ENCODE measurements at places on chromosomes 2 and 18.

DNA sequence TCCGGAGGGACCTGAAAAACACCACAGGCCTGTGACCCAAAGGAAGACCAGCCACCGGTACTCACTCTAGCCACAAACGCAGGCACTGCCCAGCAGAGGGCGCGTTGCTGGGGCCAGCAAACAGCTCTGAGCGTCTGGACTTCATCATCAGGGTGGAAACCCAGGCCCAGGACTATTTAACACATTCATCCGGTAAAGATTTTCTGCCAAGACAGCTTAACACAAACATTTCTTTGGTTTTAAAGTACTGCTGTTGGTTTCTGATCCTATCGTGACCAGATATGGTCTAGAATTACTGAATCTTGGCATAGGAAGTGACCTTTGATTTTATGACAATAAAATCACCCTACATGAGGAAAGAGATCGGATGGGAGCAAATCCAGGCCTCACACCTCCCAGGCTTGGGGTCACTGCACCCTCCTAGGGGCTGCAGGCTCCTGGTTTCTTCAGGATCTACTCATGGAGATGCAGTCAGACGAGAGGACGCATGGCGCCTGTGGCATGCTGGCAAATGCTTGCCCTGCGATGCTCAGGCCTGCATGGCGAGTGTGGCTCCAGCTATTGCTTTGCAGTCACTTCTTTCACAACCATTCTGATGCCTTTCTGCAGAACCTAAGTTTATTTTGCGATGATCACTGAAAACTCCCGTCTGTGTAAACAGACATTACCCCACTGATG, 130.4 kb downstream of the COL4A4 start:
- DNase-seq: no peak

GRCh38 chr2:168033966-168034365, 213.4 kb downstream of the STK39 start:
- no peak for DNase-seq

- peak; percentile 45 for DNase-seq
Observed at GRCh38 chr2:220057916-220058315, 430.5 kb downstream of the SLC4A3 start.

DNA sequence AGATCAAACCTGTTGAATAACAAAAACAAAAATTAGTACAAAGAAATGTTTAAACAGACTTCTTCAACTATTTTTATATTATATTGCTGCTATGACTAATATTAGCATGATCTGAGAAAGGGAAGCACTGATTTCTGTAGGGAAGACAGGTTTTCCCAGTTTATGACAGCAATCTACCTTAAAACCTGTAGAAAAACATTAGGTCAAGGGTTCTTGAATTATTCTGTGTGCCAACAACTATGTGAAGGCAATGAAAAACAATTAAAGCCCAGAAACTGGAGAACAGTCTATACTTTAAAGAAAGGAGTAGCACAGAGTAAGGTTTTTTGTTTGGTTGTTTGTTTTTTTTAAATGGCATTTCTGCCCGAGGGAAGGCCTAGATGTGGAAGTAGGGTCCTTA, 23.3 kb downstream of the PUM2 start:
- no peak for DNase-seq

GRCh38 chr2:95061601-95062183, 36.2 kb downstream of the MAL start:
- no peak for DNase-seq

DNA sequence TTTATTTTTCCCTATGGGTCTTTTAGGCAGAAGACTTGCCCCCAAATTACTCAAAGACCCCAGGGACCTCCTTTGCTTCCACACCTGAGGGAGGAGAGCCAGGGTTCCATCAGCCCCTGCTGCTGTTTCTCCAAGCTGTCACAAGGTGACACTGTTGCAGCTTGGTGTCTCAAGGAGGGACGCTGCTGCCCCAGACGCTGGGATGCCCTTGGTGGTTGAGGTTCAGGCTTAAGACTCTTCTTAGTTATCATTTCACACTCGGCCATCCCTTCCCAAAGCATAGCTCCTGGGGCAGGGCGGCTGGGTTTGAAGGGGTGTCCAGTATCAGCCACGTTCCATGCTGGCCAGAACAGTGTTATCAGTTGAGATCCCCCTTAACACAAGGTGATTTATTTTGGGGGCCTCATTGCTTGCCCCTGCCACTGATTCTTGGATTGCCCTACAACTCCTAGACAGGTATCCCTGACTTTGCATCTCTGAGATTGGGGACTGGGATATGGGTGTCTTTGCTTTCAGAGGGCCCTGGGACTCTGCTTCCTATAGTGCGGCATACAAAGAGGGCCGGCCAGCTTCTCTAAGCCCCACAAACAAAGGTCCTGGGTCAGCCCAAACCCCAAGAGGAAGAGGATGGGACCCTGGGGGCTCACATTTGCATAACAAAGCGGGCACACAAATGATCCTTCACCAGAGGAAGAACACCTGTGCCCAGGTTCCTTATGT, 22.7 kb downstream of the GPR55 start:
- peak; percentile 35 for DNase-seq

All from RCC 7860 (cell line).